ENCODE measurements at places on chromosomes 16 and 17. TPM values are rescaled to one million over a fixed set of nuclear protein-coding genes. Genes with fewer than 3 reads are reported as not detected.
A peak's percentile ranks its signal among the peaks of the same experiment; 100 is the strongest.

EPX gene
- not detected for polyA plus RNA-seq

SHISA9 gene
- polyA plus RNA-seq: 0.01 TPM

NUPR1 gene
- 20.7 TPM for polyA plus RNA-seq

ADAP2 gene
- 0.70 TPM for polyA plus RNA-seq

KRT40 gene
- polyA plus RNA-seq: not detected

TOX3 gene
- polyA plus RNA-seq: 98.6 TPM

KRT9 gene
- not detected for polyA plus RNA-seq

SULT1A1 gene
- polyA plus RNA-seq: 117 TPM

SEC14L5 gene
- 0.60 TPM for polyA plus RNA-seq

GRCh38 chr16:54266363-54266955 lies 20.1 kb downstream of the IRX3 start:
- DNase-seq: peak; percentile 92

DNA sequence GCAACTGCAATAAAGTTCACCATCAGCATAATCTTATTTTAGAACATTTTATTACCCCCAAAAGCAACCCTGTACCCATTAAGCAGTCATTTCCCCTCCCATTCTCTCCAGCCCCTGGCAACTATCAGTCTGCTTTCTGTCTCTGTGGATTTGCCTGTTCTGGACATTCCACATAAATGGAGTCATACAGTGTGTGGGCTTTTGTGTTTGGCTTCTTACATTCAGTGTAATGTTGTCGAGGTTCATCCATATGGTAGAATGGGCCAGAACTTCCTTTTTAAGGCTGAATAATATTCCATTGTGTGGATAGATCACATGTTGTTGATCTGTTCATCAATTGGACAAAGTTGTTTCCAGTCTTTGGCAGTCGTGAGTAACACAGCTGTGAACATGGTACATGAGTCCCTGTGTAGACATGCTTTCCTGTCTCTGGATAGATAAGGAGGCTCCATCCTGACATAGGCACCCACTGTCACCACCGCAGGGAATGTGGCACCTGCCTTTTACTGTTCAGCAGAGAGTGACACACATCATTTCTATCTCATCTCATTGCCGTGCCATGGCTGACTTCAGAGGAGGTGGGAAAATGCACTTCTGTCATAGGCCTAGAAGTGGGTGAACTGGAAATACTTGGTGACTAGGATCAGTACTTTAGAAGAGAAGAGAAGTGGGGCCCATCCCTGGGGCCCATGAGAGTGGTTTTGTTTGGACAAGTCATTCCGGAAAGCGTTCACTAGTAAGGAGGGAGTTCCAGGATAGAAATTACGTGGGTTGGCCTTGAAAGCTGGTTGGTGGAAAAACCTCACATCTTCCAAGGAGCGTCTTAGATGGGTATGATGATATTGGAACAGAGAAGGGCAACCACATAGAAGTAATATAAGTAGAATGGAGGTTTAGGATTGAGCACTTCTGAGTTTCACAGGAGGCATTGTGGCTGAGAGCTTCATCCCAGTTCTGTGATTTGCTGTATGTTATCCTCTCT lies 25.8 kb downstream of the EPN2 start:
- no peak for DNase-seq

- DNase-seq: no peak
Measured at GRCh38 chr16:80253741-80254140, 287.1 kb upstream of the DYNLRB2 start.

DNA sequence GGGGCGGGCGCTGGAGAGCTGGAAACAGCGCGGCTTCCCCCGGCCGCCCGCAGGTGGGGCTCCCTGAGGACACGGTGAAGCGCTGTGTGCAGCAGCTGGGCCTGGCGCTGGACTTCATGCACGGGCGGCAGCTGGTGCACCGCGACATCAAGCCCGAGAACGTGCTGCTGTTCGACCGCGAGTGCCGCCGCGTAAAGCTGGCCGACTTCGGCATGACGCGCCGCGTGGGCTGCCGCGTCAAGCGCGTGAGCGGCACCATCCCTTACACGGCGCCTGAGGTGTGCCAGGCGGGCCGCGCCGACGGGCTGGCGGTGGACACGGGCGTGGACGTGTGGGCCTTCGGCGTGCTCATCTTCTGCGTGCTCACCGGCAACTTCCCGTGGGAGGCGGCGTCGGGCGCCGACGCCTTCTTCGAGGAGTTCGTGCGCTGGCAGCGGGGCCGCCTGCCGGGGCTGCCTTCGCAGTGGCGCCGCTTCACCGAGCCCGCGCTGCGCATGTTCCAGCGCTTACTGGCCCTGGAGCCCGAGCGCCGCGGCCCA lies 27.8 kb downstream of the SBK1 start:
- DNase-seq: no peak

DNA sequence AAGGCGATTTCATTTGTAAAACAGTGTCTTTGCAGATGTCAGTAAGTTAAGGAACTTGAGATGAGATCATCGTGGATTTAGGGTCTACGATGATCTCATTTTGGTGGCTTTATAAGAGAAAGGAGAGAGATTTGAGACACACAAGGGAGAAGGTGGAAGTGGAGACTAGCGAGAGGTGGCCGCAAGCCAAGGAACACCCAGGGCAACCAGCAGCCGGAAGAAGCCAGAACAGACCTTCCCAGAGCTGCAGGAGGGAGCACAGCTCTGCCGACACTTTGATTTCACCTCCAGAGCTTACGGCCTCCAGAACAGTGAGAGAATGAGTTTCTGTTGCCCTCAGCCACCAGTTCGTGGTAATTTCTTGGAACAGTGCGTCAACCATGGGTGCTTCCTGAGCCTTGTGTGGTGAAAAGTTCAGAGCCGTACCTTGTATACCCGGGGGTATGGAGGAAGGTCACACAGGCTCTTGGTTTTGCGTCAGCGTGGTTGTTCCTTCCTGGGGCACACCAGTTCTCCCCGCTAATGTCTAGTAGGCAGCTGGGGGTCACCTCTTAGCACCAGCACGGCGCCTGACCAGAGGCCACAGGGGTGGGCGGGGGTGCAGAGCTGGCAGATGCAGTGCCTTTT lies 12.9 kb upstream of the SEC14L1 start:
- no peak for DNase-seq

DNA sequence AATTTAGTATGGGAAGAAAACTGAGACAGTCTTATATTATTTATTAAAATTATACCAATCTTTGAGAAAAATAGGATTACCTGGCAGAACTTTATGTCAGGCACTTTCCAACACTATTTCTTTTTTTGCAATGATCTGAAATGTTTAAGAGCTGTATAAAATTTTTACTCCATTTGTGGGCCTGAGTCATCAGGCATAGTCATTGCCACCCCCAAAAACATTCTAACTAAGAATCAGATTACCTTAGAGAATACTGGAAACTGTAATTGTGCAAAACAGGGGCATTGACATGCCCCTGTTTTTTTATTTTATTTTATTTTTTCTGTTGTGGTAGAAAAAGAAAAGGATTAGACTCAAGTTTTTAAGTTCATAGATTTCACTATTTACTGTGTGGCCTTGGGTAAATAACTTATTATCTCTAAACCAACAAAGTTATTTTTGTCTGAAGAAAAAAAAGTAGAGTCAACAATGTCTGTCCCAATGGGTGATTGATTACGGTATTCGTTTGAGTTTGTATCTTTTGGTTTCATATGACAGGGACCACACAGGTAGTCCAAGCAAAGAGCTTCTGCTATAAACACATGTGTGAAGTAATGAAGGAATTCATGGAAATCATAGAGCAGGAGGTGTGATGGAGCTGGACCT lies 24.6 kb downstream of the VAT1L start:
- no peak for DNase-seq

DNA sequence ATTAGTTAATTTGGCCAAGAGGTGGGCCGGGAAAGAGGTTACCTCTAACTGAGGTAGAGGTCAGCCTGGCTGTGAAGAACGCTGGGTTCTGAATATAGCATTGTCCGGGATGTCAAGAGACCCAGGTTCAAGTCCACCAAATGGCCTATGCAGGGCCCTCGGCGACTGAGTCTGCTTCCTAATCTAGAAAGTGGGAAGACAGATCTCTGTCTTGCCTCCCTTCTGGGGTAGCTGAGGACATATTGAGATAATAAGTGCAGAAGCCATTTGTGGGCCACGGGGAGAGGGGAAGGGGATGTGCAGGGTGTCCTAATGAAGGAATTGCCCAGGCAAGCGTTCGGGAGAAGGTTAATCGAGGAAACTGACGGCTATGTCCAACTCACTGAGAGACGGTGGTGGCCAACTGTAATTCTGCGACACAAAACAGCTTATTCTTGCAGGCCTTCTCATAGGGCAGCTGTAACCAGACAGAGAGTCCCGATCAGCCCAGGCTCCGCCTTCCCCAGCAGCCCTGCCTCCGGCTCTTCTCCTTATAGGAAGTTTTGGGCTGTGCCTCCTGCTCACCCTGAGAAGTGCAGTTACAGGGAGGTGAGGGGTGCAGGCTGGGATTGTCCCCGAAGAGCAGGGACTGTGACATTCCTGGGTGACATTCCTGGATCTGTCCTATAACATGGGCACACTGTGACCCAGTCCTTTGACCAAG lies 15.9 kb downstream of the HASPIN start:
- DNase-seq: no peak

DNA sequence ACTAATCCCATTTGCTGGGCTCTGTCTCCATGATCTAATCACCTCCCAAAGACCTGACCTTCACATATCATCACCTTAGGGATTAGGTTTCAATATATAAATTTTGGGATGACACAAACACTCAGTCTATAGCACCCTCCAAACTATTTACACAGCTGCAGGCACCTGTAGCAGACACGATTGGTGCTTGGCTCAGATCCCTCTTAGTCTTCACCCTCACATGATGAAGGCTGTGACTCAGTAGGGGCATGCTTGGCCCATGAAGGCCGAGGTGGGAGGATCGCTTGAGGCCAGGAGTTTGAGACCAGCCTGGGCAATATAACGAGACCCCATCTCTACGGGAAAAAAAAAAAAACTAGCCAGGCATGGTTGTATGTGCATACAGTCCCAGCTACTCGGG lies 73.5 kb downstream of the HS3ST2 start:
- DNase-seq: no peak

DNA sequence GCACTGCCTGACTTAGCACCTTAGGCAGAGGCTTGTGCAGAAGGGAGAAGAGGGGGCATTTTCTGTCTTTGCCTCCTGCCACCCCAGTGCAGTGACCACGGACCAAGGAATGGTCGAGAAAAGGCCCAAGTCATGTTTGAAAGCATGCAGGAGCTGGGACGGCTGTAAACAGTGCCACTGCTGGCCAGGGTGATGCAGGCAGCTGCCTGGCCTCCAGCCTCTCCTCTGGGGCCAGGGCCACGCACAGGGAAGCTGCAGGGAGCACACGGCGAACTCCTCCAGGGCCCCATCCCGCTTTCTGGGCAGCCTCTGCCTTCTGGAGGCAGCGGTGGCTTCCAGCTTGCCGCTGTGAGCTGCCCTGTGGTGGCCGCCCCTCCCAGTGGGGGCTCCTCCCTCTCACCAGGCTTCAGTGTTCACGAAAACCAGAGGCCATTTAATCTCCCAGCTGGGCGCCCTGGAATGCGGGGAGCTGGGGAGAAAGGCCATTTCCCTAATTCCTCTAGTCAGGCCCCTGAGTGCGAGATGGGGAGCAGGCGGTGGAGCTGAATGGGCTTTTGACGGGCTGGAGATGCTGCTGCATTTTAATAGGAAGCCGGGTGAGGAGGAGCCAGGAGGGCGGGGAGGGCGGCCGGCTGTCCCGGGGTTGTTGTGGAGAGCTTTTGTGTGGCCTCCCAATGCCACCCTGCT lies 28.7 kb upstream of the DNAI2 start:
- no peak for DNase-seq

DNA sequence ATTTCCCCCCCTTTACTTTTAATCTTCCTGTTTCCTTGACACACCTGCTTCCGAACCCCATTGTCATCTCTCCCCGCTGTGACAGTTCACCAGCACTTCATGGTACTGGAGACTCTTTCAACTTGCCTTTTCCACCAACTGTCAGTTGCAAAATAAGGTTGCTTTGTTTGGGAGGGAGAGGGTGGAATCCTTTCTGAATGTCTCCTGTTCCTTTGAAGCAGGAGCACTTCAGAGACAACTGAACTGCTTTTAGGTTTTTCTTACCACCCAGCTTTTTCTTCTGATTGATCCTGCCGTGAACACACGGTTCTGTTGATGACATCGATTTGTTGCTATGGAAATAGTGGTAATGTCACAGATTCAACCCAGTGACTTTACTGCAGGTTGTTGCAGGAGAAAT lies 42.0 kb downstream of the RPA1 start:
- DNase-seq: no peak

GRCh38 chr17:245611-246010 lies 64.2 kb upstream of the DOC2B start:
- no peak for DNase-seq

GRCh38 chr16:72921106-72921505 lies 126.8 kb downstream of the ZFHX3 start:
- no peak for DNase-seq

DNA sequence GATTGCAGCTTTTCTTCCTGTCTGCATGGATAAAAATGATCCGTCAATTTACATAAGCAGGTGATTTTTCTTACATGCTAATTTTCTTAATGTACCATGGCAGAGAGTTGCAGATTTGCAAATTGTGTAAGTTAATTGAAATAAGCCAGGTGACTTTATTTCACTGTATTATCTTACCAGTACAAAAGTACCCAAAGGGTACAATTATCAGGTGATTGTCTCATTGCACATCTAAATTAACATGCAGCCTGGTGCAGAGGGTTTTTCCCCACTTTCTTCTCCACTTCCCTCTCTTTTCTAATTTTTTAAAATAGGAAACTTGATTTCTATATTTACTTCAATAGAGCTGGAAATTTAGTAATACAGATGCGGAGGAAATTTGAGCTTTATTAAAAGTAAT lies 11.2 kb downstream of the NLK start:
- no peak for DNase-seq

DNA sequence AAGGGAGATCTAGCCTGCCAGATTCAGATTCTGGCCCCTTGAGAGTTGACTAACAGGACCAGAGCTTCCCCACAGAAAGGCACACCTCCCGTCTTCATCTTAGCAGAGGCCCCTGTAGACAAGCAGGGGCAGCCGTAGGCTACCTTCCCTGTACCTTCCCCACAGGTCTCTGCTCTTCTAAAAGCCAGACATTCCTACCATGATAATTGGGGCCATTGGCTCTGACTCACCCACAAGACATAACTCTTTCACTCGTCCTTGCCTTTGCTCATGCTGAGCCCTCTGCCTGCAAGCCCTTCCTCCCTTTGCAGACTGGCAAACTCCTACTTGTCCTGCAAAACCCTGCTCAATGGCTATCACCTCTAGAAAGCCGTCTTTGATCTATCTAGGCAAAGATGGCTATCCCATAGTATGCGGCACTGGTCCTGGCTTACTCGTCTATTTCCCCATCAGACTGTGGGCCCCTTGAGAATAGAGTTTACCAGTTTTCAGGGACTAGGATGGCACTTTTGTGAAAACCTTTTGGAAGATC lies 43.8 kb downstream of the PIMREG start:
- no peak for DNase-seq

All from HepG2 (cell line).